CD4-positive, alpha-beta T cell treated with Interleukin-17A for 1 hour (primary cell): ENCODE measurements at places on chromosomes 5 and 9.

GRCh38 chr9:137301081-137301947 is 757 bp downstream of the NRARP start:
- no peak for DNase-seq

DNA sequence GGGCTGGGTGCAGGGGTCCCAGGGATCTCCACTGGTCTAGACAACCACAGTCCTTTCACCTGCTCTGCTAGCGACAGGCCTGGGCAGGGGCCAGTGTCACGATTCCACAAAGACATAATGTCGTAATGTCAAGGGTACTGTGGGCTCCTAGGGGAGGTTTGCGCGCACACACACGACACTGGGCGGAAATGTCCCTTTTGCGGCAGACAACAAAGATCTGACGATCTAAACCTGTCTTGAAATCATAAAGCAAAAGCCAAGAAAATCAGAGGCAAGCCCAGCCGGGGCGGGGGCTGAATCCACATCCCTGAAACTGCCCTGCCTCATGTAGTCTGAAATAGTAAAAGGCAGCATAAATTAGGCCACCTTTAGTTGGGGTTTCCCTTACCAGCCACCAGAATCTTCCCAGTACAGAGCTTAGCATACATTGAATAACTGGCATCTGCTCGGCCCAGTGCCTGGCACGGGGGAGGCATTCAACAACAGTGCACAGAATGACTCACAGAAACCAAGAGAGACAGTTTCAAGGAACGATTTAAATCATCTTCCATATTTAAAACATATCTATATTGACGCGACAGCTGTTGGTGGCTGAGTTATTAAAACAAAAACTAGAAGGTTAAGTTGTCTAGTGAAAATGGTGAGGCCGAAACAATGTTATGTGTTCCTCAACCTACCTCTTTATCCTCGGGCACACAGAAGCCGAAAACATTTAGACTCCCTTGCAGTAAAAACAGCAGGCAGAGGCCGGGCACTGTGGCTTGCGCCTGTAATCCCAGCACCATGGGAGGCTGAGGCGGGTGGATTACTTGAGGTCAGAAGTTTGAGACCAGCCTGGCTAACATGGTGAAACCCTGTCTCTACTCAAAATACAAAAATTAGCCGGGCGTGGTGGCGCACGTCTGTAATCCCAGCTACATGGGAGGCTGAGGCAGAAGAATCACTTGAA is 151.0 kb downstream of the MYO10 start:
- no peak for DNase-seq

- DNase-seq = no peak
Measured at GRCh38 chr5:172872997-172873491, 39.0 kb downstream of the ERGIC1 start.

DNA sequence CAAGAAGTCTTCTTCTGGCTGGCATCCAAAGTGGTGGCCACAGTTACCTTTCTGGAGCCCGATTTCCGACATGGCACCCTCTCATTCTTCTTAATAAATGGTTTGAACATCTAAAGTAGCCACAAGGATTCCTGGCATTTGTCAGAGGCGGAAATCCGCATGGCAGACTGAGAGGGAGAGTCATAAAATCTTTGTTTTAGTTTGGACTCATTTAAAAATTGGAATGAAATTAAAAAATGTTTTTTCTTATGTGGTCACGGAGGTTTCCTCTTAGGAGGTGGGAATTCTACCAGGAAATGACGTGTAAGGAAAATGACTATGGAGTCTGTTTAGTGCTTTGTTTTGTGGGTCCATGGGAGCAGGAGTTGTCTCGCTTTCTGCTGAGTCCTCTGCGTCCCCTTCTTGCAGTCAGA is 133.0 kb upstream of the PTCH1 start:
- DNase-seq = no peak

DNA sequence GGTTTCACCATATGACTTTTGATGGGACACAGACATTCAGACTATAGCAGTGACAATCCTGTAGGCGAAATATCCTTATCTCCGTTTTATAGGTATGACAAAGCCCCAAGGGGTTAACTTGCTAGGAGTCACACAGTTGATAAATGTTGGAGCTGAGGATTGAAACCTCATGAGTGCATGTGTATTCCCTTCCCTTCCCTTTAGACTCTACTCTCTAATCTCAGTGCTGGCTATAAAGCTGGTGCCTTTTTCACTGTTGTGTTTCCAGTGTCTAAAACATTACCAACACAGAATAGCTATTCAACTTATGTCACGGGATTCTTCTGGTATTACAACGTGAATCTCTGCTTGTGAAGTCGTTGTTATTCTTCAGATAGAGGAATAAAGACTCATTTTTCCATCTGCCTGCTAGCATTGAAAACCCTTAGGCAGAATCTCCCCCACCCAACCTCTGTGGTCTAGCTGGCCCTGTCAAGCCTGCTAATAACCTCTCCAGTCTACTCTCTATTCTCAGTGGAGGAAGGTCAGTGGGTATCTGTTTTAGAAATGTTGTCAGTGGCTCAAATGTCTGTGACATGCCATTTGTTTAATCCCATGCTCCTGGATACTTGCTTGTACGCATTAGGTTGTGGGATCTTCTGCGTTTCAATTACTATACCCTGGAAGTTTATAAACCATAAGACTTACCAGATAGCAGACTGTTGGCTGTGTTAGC is 121.2 kb downstream of the TLE4 start:
- DNase-seq = no peak

DNA sequence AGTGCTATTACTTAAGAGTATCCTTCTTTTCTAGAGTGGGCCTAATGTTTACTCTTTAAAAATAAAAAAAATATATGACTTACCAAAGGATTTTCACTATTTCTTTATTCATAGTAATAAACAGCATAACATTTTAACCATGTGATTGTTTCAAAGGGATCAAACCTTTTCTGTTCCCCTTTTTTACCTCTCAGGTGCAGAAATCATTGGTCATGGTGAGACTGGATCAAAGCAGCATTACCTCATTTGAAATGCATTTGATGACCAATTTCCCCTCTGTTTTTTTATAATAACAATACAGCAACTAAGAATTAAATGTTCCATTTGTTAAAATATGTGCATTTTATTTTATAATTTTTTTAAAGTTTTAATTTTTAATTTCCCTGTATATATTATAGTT is 598.0 kb upstream of the RGMB start:
- DNase-seq = no peak

DNA sequence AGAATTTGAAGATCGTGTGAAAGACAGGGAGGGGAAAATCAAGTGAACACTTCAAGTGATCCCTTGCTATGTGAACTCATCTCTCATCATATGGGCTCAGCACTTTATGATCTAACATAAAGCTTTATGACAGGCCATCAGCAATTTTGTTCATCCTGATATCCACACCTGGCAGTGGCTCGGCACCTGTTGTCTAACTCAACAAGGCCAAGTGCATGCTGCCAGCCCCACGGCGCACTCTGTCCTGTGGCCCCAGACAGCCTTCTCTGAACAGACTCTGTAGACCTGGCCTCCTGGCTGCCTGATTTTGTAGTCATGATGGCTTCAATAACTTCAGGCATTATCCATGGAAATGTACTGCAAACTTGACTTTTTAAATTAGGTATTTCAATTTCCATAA is 106.3 kb downstream of the MEF2C start:
- no peak for DNase-seq

GRCh38 chr5:66041627-66042026 is 102.5 kb upstream of the SREK1 start:
- DNase-seq = no peak

DNA sequence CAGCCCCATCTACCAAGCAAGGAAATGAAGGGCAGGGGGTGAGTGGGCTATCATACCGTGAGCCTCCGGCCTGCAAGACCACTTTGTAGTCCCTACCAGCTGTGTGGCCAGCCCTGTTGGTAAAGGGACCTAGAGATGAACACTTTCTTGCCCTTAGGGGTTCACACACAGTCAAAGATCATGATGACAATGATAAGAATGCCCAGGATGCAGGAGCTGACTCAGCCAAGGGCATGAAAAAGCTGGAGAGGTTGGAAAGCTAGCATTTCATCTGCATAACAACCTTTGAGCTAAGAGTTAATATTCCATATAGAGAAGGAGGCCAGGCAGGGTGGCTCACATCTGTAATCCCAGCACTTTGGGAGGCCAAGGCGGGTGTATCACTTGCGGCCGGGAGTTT is 19.2 kb upstream of the FGFR4 start:
- no peak for DNase-seq

- DNase-seq = no peak
Measured at GRCh38 chr5:140287801-140288521, 14.9 kb downstream of the PFDN1 start.

DNA sequence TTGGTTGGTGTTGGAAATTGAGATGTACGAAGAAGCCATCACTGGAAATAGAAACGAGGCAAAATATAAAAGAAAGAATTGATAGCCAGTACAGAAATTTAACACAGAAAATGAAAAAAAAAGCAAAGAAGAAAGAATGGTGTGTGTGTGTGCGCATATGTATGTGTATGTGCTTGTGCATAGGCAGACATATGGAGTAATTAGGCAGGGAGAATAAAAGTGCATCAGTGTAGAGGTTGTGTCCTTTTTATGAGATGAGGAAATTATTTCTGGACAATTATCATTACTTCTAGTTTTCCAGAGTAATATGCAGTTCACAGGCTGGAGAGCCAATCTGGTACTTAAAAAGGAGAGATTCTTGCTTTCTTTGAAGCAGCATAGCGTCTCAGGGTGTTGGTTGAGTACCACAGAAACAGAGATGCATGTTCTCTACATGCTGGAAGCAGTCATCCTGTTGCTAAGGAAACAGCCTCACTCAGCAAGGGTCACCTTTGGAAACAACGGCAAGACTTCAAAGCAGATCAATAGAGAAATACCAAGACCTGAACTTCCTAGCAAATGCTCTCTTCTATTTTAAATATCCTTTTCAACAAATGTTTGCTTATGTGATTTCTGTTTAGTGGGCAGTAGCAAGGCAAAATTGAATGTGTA is 172.7 kb downstream of the TAF11L14 start:
- no peak for DNase-seq

GRCh38 chr5:2254406-2254805 is 371.7 kb upstream of the IRX4 start:
- no peak for DNase-seq

GRCh38 chr5:11426442-11426841 is 477.8 kb downstream of the CTNND2 start:
- DNase-seq = no peak

- DNase-seq = no peak
Measured at GRCh38 chr5:168400429-168401220, 85.6 kb upstream of the RARS1 start.

DNA sequence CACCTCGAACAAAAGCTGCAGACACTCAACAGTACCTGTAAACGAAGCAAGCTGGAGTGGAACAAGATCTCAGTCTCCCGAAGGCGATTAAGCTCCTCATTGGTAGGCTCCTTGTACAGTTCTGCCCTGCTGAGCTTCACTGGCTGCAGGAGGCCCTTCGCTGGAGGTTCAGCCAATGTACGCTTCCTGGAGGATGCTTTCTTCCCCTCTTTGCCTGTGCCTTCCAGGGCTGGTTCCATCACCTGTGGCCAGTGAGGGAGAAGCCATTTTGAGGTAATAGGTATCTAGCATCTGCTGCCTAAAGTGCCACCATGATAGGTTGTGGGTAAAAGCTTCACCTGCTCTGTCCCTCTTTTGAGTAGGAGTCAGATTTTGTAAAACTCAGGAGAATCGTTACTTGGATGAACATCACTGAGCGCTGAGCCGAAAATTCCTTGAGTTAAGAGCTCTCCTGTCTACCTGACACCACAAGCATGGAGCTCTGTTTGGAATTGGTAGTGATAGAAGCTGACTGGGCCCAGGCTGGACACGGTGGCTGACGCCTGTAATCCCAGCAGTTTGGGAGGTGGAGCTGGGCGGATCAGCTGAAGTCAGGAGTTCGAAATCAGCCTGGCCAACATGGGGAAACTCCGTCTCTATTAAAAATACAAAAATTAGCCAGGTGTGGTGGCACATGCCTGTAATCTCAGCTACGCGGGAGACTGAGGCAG is 1.4 kb downstream of the NOL6 start:
- no peak for DNase-seq
